ENCODE measurements at places on chromosomes 16 and 17.

DNA sequence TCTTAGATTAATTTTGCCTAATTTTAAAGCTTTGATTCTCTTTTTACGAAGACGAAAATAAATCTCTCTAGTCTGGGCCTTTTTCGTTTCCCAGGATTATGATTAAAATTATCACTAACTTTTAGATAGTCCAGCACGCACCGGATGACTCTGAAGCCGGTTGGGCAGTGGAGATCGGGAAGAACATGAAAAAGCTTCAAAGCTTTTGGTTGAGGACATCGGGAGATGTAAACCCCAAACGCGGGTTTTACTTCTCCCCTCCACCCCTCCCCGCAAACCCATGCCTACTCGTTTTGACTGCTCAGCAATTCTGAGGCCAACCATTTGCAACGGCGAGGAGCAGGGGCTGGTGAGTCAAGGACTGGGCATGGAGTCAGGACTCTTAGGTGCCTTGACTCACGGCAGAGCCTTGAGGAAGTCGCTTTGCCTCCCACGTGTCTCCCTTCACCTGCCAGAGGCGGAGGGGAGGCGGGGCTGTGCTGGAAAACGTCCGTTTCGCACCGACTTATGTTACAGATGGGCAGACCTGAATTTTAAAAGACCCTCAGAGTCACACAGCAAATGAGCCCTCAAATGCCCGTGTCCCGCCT, 989 bp upstream of the DUSP14 start:
- no peak for DNase-seq

- no peak for DNase-seq
These were observed 8.4 kb upstream of the SREBF1 start for GRCh38 chr17:17845046-17845775.

GRCh38 chr16:51621610-51622009, 470.5 kb upstream of the SALL1 start:
- no peak for DNase-seq

DNA sequence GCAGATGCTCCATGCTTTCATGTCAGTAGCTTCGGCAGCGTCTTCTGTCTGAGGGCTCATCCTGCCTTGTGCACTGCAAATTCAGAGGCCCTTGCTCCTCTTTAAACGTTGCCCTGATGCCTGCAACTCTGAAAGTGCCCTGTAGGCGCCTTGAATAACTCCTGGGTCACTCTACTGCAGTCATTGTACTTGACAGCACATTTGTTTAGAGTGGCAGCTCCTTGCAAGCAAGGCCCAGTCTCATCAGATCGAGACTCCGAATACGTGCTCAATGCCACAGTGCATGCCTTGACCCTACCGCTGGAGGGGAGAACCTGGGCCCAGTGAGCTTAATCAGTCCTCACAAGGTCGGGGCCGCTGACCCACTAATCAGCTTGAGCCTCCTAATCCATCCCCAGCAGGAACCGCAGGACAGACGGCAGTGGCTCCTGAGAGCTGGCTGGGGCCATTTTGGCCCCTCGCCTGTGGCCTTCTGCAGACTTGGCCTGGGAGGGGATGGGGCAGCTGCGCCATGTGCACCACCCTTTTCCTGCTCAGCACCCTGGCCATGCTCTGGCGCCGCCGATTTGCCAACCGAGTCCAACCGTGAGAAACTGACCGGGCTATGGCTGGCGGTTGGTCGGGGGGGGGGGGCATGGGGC, at the start of gene PRCD:
Gene PRCD, plus strand, starts transcription at position 414 of the 641 bp plus-strand sequence. Its CDS starts 98 bp downstream, at position 512.
- no peak for DNase-seq

GRCh38 chr17:8745586-8746500, 1.2 kb upstream of the CCDC42 start:
- peak; percentile 18 for DNase-seq

- DNase-seq, result no peak
These were observed 159.7 kb upstream of the RPH3AL start for GRCh38 chr17:512311-512710.

DNA sequence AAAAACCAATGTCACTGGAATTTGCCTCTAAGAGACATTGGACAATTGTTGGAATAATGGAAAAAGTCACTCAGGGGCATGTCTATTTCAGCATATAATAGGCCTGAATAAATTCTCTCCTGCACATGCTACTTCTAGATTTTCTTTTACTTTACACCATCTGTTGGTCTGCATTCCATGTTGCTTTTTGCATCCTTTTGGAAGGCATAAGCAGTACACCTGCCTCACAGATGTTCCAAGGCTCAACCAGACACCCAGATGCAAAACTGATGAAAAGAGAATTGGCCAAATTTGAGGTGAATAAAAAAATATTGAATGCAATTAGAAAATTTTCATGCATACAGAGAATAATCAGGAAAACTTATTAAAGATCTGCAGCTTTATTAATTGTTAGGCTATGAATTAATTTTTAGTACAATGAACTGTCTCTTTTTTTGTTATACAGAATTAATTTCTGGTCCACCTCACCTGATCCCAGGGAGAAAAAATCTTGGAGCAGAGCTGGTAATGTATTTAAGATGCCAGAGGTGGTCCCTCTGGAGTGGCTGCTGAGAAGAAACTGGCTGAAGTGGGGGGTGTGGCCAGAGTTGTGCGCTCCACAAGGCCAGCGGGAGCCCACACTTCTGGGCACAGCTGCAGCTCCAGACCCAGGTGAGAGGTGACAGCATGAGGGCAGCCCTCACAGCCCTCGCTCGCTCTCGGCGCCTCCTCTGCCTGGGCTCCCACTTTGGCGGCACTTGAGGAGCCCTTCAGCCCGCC, 778.6 kb downstream of the CDH11 start:
- no peak for DNase-seq

GRCh38 chr16:1561836-1562235, 28.4 kb downstream of the TMEM204 start:
- DNase-seq, result no peak

- DNase-seq, result no peak
These were observed at the start of gene MT1B for GRCh38 chr16:56651586-56651985. MT1B (plus strand) TSS chr16:56651886; CDS start chr16:56651954, 68 bp downstream.

DNA sequence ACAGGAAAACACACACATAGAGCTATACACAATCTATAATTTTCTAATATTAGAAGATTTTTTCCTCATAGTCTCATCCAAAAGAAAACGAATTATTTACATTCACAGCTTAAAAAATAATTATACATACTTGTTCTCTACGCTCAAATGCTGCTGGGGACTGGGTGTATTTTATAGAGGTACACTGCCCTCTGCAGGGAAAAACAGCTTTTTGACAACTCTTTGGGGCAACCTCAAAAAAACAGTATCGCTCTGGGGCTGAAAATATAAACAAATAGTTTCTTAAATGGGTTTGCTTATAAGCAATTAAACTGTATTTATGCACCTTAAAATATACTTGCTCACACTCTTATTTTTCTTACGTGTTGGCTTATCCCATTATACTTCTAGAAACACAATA, 261.8 kb upstream of the PSMD7 start:
- DNase-seq, result peak; percentile 69

DNA sequence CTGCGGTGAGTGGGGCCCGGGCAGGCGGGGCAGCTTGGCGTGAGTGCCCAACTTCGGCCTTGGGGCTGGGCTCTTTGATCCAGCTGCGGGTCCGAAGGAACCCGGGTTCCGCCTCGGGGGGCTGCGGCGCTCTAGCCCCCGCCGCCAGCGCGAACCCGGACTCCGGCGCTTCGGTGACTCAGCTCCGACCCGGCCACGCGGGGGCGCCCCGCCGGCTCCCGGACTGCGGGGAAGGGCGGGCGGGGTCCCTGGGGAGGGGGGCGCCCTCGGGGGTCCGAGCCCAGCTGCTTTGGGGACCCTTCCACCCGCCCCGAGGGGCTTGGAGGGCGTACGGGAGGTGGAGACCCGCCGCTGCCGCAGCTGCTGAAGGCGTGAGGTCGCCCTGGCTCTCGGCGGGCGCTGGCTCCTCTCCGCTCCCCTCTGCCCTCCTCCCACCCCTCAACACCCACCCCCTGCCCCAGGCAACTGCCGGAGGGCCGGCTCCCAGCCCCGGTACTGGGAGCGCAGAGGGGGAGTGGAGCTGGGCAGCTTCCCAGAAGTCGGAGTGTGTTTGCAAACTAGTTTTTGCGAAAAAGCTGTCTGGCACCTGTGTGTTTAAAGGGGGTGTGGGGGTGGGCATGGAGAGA, 516 bp downstream of the CPNE2 start:
- DNase-seq, result no peak

GRCh38 chr16:9365370-9365728, 273.9 kb downstream of the HAPSTR1 start:
- no peak for DNase-seq

DNA sequence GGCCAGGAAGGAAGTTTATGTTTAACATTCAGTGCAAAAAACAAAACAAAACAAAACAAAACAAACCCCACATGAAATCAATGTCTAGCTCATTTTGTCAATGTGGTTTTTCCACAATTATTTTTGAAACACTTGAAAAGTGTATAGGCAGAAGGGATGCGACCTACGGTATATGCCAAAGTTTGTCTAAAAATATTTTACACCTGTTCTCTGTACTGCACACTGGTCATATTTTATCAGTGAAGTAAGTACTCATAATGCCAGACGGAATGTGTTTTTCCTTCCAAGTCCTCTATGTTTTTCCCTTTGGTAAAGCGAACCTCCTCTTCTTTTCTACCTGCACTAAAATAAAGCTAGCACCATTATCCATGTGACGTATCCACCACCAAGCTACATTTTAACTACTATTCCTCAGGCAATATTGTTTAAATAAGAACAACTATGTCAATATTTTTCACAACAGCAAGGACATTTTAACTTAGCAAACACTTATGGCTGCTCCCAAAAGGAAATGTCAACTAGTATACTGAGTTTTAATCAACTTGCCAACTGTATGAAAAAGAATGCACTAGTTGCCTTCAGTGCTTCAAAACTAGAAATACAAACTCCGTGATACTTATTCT, 10.3 kb downstream of the TOB1 start:
- no peak for DNase-seq

DNA sequence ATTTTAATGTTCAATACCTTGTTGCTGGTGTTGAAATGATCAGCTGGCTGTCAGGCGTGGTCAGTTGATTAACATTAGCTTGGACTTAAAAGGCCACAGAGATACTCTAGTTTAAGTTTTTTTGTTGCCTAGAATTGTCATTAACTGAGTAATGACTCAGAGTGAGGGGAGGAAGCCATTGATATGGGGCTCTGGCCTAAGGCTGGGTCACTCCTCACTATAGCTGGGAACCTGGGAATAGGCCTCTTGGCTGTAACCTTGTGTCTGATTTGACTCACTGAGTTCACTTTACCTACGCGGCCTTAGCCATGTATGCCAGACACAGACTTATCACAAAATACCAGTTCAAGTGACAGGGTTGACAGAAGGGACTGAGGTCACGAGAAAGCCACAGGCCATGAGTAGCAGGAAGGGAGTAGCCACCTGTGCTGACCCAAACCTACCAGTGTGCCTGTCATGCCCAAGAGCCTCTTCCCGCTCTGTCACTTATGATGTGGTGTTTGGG, 37.9 kb upstream of the ADCY7 start:
- DNase-seq, result no peak

DNA sequence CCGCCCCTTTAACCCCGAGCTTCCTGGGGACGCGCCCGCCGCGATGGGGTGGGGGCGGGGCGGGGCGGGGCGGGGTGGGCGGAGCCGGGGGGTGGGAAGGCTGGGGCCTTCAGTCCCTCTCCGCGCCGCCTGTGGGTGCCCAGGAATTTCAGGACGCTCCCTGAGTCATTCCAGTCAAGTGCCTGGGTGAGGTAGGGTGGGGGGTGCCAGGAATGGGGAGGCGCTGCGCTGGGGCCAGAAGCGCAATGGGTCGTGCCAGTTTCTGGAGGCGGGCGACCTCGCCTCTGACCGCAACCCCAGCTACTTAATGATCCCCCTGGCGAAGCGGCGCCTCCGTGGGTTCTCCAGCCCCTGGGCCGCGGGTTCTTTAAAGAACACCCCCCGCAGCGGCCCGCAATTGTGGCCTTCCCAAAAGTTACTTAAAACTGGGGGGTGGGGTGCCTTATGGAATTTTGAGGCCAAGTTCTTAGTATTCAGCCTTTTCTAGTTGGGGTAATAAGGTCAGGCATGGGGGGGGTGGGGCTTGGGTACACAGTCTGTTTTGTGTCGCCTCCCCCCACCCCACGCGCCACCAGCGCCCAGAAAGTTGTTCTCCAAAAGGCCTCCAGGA, 826 bp upstream of the GSE1 start:
- DNase-seq, result no peak

- no peak for DNase-seq
These were observed 170.3 kb downstream of the COPRS start for GRCh38 chr17:31688701-31689100.

DNA sequence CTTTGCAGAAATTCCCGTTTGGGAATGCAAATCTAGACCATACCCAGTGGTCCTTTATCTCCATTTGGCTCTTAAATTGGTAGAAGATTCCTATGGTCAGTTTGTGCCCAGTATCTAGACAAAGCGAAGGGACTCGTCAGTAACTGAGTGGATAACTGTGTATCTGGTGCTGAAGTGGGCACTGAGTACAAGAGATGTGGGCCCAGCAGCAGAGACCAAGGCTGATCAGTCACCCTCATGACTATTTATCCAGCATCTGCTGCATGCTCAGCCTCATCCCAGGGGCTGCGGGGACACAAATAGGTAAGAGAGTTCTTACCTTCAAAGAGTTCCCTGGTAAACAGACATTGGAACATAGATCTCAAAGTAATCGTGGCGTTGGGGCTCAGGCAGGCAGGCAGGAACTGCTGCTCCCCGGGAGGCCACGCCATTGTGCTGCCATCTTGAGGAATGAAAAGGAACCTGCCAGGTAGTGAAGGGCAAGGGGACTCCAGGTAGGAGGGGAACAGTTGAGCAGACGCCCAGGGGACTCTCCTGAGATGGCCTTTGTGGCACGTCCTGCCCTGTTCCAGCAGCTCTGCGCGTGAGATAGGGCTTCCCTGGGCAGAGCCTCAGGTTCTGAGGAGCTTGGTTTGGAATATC, 10.3 kb downstream of the NT5M start:
- no peak for DNase-seq

GRCh38 chr17:32755045-32755805, 121.7 kb downstream of the MYO1D start:
- DNase-seq, result peak; percentile 74

- DNase-seq, result no peak
These were observed 124.5 kb upstream of the CIBAR2 start for GRCh38 chr16:85236818-85237150.

DNA sequence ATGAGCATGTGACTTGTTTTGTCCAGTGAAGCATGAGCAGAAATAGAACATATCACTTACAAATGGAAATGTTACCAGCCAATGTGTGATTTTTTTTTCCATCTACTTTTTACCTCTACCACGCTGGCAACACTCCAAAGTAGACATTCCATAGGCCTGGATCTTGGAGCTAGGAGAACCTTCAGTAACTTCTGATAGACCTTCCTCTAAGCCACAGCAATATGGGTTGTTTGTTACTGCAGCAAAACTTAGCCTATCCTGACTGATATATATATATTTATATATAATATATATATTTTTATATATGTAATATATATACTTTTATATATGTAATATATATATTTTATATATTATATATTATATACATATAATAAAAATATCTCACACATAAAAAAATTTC, 284.4 kb upstream of the XYLT1 start:
- DNase-seq, result no peak
